Trophoblast cell (in vitro differentiated cells and primary cell): ENCODE measurements at places on chromosomes 5 and 9.

- no peak for DNase-seq
These were observed 1.8 kb downstream of the AUH start for GRCh38 chr9:91359734-91360470.

DNA sequence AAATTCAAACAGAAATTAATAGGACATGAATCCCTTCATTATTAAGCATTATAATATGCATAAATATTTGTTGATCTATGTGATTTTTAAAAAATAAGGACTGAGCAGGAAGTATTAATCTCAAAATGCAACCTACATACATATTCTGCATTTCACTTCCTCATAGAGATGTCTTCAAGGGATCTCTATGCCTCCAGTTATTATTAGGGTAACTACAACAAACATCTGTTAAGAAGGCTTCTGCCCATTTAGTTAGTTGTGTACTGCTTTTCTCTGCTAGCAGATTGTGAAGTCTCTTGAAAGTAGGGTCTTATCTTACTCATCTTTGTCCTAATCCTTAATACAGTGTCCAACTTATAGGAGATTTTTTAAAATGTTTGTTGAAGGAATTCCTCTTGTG lies 414.1 kb downstream of the ACTL7B start:
- DNase-seq = no peak

DNA sequence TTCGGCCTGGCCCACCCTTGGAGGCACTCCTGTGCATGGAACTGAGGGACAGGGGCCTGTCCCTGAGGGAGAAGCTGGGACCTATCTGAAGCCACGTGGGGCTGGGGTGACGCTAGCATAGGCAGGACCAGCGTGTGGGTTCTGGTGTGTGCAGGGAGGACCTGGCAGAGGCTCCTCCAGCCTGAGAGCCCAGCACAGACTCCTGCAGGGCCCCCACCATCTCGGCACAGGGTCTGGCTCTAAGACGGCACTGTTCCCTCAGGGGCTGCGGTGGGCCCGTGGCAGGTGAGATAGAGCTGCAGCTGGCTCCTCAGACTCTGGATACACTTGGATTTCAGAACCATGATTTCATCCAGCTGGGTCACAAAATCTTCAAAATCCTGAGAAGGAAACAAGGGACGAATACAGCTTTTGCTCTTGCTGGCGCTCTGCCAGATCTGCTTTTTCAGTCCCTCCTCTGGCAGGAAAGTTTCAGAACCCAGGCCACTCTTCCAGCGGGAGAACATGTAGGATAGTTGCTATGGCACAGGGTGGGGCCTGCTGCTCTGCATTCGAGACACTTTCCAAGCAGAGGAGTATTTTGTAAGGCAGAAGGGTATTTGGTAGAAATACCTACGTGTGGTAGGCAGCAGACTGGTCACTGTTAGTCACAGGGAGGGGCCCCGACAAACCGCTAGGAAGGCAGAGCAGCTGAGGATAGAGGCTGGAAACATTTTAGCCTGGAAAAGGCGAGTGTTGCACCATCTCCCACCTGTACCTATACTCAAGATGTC lies 74.7 kb downstream of the KIF24 start:
- DNase-seq = peak; percentile 78

- no peak for DNase-seq
These were observed 11.0 kb upstream of the ADAMTS2 start for GRCh38 chr5:179355976-179356974.

DNA sequence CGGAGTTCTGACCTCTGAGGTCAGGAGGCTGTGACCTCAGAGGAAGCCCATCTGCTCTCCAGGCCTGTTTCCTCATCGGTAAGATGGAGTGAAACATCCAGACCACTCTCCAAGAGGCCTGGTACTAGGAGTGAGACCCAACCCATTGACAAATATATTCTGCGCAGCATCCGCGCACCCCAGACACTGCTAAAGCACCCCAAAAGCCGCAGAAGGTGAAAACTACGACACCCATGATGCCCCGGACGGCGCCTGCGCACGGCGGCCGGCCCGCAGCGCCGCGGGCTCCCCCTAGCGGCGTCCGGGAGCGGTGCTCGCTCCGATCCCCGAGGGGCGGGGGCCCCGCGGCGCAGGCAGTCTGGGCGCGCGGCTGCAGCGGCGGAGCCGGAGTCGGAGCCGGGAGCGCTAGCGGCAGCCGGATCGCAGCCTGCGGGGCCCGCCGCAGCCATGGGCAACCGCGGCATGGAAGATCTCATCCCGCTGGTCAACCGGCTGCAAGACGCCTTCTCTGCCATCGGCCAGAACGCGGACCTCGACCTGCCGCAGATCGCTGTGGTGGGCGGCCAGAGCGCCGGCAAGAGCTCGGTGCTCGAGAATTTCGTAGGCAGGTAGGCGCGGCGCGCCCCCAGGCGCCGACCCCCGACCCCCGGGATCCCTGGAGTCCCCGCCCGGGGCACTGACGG lies at the start of gene DNM1:
TSS of gene DNM1 (plus strand) at position 356 of the 683 bp plus-strand sequence. CDS start at position 448, 92 bp downstream.
- peak; percentile 43 for DNase-seq

- DNase-seq = no peak
These were observed 162.6 kb downstream of the TAF11L14 start for GRCh38 chr5:17796757-17797396.

DNA sequence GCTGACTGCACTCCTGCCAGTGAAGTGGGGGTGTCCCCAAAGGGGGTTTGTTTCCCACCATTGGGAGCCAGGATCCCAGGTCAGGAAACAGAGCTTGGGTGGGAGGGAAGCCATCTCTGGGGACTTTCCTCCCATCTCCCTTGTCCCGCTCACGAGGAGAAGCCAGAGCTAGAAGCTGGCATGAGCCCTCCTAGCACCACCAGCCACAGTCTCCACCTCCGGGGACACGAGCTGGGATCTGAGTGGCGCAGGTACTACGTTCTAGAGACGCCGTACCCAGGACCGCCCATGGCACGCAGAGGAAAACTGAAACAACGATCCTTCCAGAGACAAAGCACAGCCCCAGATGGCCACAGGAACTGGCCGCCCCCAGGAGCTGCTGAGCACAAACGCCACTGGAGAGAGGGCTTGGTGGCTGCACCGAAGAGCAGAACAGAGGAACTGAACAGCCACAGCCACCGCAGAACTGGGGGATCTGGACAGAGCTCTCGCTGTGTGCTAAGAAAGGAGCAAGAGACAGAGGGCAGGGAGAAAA lies 29.8 kb downstream of the ADAMTS2 start:
- no peak for DNase-seq

- peak; percentile 36 for DNase-seq
These were observed 376.9 kb downstream of the DTWD2 start for GRCh38 chr5:118611332-118611945.

- DNase-seq = no peak
These were observed 7.6 kb downstream of the SEC16A start for GRCh38 chr9:136474974-136475865.

DNA sequence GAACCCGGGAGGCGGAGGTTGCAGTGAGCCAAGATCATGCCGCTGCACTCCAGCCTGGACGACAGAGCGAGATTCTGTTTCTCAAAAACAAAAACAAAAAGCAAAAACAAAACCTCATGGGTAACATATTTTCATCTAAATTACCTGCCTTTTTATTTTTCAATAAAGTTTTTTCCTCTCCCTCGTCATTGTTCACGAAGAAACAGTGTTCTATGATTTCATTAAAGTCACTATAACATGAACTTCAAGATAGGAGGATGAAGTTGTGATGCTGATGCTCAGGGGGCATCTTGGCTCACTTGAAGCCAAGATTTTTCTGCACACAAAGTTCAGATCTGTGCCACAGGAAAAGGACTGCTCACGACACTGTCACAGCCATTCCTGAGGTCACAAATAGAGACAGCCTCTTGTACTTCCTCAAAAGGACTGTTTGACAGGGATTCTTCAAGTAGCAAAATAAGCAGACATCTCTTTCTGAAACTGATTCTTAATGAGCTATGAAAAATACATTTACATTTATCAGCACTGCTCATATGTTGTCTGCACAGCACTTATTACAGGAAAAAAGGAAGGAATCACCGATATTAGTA lies 16.1 kb downstream of the NIPSNAP3B start:
- no peak for DNase-seq

GRCh38 chr9:131407717-131408195 lies 13.9 kb downstream of the PRRC2B start:
- no peak for DNase-seq

GRCh38 chr9:21154018-21154608 lies 12.3 kb downstream of the IFNA21 start:
- DNase-seq = no peak

- DNase-seq = no peak
These were observed 20.7 kb downstream of the CEMIP2 start for GRCh38 chr9:71747576-71747975.

GRCh38 chr5:109900911-109901627 lies 211.3 kb downstream of the MAN2A1 start:
- DNase-seq = no peak

DNA sequence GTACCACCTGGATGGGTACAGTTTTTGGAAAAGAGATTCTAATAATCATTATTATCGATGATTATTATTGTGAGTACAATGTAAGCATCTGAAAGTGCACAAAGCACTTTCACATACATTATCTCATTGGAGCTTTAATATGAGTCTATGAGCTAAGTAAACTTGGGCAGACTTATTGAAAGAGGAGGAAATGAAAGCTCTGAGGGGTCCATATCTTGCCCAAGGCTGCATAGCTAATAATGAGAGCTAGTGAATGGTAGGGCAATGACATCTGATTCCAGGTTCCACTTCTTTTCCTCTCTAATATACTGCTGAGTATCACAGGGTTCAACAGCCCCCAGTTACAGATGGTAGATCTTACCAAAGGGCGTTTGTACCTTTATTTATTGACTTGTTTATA lies 26.1 kb downstream of the TIMD4 start:
- DNase-seq = no peak

DNA sequence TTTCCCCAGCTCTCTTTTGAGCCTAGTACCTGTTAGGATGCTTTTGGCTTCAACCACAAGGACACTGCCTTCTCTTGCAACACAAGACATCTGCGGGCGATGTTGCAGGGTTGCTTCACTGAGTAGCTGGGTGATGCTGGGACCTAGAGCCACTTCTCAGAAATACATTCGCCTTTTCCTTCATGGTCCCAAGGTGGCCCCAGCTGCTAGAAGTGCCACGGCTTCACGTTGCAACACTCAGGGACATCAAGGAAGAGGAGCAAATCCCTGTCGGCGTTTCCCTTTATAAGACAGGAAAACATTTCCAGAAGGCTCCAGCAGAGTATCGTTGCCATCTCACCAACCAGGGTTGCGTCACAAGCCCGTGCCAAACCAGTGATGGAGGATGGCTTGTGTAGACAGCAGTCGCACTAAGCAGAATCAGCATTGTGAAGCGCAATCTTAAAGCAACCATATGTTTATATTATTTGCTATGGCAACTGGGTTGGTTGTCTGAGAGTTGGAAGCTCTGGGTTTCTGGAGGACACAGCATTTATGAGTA lies 62.7 kb downstream of the ANKRD33B start:
- DNase-seq = no peak

DNA sequence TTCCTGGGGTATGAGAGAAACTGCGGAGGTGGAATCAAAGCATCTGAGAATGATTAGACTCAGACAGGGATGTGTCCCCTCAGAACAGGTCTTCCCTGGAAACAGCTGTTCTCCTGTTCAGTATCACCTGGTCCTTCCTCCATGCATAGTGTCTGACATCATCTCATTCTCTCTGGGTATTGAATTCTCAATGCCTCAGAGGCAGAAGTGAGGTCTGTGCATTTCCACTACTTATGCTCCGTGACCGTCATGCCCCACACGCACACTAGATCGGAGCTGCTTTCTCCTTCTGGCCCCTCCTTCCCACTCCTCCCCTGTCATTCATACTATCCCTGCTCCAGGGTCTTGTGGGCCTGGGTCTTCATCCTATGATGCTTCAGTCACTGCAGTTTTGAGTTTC lies 61.4 kb upstream of the DAB2IP start:
- no peak for DNase-seq

DNA sequence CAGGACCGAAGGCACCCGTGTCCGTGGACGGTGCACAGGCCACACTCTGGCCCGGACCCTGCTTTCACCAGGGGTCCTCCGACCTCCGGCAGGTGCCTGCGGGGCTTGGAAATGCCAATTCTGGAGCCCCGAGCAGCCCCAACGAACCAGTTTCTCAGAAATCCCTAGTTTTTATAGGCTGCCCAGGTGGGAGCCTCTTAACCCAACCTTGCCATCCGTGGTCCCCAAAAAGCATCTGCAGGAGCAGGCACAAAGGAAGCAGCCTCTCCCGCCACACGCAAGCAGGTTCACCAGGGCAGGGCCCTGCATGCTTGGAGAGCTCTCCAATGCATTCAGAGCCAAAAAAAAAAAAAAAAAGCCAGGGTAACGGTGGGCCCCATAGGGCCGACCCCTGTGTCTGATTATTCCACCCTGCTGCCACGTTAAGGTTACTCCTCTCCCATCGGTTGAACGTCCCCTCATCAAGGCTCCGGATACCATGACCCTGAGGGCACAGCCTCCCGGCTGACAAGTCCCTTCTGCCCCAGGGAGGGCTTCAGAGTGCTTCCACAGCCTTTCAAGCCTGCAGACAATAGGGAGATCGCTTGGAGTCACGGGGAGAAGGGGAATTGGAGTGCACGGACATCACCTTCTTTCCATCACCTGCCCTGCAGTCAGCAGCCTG lies 796 bp upstream of the TPRN start:
- no peak for DNase-seq

GRCh38 chr9:90546200-90546599 lies 96.4 kb downstream of the DIRAS2 start:
- DNase-seq = peak; percentile 93

DNA sequence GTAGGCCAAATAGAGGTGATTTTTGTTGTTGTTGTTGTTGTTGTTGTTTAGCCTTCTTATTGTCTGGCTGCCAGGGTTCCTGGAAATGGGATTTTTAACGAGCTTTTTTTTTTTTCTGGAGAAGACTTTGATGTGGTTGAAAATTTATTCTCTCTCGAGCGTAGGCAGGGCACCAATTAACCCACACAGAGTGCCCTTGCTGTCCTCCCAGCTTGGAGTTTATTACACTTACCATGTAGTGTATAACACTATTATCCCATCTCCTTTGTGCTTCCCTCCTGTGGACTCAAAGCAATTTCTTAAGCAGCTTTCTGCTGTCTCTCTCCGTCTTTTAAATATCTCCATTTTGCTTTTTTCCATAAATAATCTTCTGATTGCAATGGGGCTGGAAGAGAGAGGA lies 57.4 kb downstream of the OR2K2 start:
- DNase-seq = no peak

DNA sequence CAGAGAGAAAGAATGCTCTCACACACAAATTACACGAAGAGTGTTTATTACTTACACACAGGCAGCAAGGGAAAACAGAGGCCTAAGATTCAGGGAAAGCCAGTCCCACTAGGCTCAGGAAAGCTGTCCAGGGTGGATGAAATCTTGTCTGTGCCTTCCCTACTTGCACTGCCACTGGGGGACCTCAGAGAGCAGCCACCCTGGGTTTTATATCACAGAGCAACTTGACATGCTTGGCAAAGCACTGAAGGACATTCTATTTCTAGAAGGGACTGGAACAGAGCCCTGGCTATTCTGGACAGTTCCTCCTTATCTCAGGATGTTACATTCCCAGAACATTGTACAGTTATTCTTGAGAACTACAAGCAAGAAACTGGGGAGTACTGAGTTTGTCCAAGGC lies 7.5 kb upstream of the PRSS3 start:
- no peak for DNase-seq

DNA sequence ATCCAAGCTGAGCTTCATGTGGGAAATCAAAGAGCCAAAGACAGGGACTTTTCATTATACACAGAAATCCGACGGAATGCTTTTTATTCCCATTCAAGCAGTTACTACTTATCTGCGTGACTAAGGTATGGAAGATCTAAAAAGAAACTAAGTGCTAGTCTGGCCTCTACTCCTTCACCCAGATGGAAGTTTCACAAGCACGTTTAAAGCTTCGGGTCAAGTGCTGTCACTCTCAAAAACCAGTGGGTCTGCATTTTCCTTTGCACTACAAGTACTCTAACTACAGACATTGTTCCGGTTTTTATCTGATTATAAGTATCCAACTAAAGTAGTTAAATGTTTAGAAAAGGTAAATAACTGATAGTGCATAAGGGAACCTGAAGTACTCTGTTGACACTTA lies 13.7 kb upstream of the MTAP start:
- DNase-seq = peak; percentile 95
